ENCODE measurements at places on chromosomes 4 and X. TPM values are rescaled to one million over a fixed set of nuclear protein-coding genes. Genes with fewer than 3 reads are reported as not detected.

Gene GC
- total RNA-seq: not detected

Gene SHROOM2
- 12.5 TPM for total RNA-seq

Gene EGFL6
- total RNA-seq: 11.3 TPM

Gene ATP8A1
- total RNA-seq: 13.0 TPM

Gene MAGEE2
- not detected for total RNA-seq

Gene TMEM35A
- 6.2 TPM for total RNA-seq

Gene BEX5
- not detected for total RNA-seq

Gene PAGE2
- not detected for total RNA-seq

Gene PCSK1N
- total RNA-seq: 42.8 TPM

Gene UGT2A3
- not detected for total RNA-seq

Gene ELOVL6
- 24.4 TPM for total RNA-seq

Gene ADGRG4
- not detected for total RNA-seq

Gene IRF2
- 15.8 TPM for total RNA-seq

Gene RTL3
- total RNA-seq: not detected

Gene NDNF
- 8.6 TPM for total RNA-seq

Gene AMBN
- 0.14 TPM for total RNA-seq

Gene CITED1
- total RNA-seq: 1.6 TPM

Gene EVC2
- 17.1 TPM for total RNA-seq

Measured in mesothelial cell of epicardium (in vitro differentiated cells).